ENCODE measurements at places on chromosomes 4 and X. TPM values are rescaled to one million over a fixed set of nuclear protein-coding genes. Genes with fewer than 3 reads are reported as not detected.

Gene USP17L24
- total RNA-seq = not detected

Gene MAGEA2
- not detected for total RNA-seq

Gene CHRDL1
- total RNA-seq = 14.7 TPM

Gene MAGEB18
- not detected for total RNA-seq

Gene ASB9
- 0.94 TPM for total RNA-seq

Gene TRIM60
- not detected for total RNA-seq

Gene ATP2B3
- 7.2 TPM for total RNA-seq

Gene PRIMPOL
- total RNA-seq = 43.8 TPM

Gene CXCR3
- not detected for total RNA-seq

Gene TRO
- 76.1 TPM for total RNA-seq

Gene MAGED4B
- 119 TPM for total RNA-seq

Gene SLC10A4
- 3.9 TPM for total RNA-seq

Gene MYOZ2
- 0.62 TPM for total RNA-seq

Gene PASD1
- not detected for total RNA-seq

Gene FGFBP1
- not detected for total RNA-seq

Gene GLOD5
- not detected for total RNA-seq

Gene VSIG1
- not detected for total RNA-seq

Gene RAB39B
- total RNA-seq = 28.2 TPM

Gene CHST7
- total RNA-seq = 6.7 TPM

Gene AFF2
- 343 TPM for total RNA-seq

Gene ACE2
- not detected for total RNA-seq

Gene PKD2
- 59.9 TPM for total RNA-seq

Gene XAGE1A
- total RNA-seq = not detected

Gene RRH
- total RNA-seq = not detected

Gene CHRNA9
- 0.31 TPM for total RNA-seq

Gene NKX6-1
- not detected for total RNA-seq

Gene SPANXN4
- not detected for total RNA-seq

Gene TRPC3
- 9.7 TPM for total RNA-seq

Gene ARHGEF6
- 23.1 TPM for total RNA-seq

Gene ARX
- 6.2 TPM for total RNA-seq

Gene CXorf58
- total RNA-seq = not detected

Gene SNX12
- 72.4 TPM for total RNA-seq

Gene SPACA5
- not detected for total RNA-seq

Gene RTL3
- total RNA-seq = not detected

Gene CENPVL2
- total RNA-seq = 1.7 TPM

Gene PDGFC
- 29.0 TPM for total RNA-seq

Gene ARHGAP4
- total RNA-seq = 6.6 TPM

Gene GPR173
- 27.0 TPM for total RNA-seq

Gene ADAMTS3
- 21.5 TPM for total RNA-seq

Gene CLNK
- not detected for total RNA-seq

Gene CD38
- 6.1 TPM for total RNA-seq

Gene GUCY1B1
- 60.8 TPM for total RNA-seq

Gene DCX
- 389 TPM for total RNA-seq

Gene UCP1
- not detected for total RNA-seq
